ENCODE measurements at places on chromosomes 7 and 10. TPM values are rescaled to one million over a fixed set of nuclear protein-coding genes. Genes with fewer than 3 reads are reported as not detected.

DNA sequence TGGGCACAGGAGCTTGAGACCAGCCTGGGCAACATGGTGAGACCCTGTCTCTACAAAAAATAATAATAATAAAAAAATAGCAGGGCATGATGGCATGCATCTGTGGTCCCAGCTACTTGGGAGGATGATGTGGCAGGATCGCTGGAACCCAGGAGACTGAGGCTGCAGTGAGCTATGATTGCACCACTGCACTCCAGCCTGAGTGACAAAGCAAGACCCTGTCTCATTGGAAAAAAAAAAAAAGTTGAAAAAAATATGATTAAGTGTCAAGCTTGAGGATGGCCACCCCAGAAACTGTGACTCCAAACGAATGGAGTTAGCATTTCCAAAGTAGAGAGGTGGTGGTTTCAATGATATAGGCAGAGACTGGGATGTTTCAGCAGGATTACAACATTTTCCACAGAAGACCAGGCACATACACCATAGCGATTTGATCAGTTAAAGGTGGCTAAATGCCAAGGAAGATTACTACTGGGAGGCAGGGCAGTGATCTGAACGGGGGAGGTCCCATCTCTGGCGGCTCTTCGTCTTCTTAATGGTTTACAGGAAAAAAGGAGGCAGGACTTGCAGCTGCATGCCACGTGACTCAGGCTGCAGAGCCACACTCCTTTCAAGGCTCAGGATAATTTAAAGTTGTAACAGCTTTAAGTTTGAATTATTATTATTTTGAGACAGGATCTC, 250.6 kb upstream of the GALNT17 start:
- DNase-seq, result no peak

DNA sequence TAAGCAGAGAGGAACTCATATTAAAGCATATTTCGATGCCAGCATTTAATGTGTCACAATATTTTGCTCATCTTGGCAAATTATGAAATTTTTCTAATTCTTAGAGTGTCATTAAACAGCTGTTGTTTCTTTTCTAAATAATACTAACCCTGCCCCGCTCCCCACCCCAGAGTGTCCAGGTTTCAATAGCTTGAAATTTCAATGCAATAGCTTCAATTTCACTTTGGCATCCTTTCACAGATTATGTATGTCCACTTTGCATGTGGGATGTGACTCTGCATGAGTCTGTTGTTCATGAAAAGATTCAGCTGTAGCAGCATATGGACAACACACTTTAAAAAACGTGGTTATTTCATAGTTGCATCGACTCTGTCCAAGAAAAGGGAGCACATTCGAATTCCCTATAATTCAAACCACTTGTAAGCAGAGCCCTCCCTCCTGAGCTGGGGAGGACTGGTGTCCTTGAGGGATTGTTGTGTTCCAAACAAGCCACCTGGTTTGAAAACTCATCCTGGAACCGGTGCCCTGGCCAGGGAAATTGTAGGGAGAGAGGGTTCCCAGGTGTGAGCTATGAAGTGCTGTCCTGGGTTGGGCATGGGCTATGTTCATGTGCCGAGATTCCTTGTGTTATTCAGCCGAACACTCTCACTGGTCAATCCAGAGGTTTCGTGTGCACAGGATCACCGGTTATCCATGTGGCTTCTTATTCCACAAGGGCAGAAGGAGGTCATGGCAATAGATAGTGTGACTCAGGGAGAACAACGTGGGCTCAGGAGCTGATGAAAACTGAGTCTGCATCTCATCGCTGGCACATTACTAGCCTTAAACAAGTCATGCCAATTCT, 64.6 kb upstream of the CREB5 start:
- DNase-seq, result no peak

DNA sequence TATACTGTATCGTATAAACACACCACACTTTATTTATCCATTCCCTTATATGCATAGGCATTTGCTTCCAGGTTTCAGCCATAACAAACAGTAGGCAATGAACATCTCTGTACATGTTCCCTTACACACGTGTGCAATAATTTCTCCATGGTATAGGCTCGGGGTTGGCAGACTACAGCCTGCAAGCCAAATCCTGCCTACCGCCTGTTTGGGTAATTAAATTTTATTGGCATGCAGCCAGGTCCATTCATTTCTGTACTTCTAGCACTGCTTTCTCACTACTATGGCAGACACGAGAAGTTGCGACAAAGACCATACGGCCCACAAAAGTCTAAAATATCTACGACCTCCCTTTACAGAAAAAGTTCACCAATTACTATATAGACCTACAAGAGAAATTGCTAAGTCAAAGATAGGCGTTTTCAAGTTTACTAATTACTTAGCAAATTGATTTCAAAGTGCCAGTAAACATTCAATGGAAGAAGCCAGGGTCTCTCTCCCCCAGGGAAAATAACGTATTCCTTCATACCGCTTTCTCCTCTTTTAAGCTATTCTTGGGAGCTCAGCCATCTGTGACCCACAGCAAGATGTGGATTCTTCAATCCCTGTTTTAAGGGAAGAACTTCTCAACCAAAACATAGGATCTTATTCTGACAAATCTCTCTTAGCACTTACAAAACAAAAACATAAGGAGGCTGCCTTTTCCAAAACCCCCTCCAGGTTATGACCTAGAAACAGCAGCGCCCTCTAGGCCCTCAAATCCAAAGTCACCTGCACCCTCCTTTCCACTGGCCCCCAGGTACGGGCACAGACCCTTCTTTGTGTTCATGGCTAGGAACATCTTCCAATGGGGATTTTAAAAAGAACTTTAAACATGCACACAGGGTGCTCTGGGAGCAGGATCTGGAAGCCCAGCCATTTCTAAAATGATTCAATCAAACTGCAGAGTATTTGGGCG, 100.5 kb downstream of the FGFR2 start:
- no peak for DNase-seq

GRCh38 chr7:120344276-120344675, 71.3 kb downstream of the KCND2 start:
- no peak for DNase-seq

The MYOF gene
- 4.0 TPM for total RNA-seq

The MEOX2 gene
- 1.4 TPM for total RNA-seq

DNA sequence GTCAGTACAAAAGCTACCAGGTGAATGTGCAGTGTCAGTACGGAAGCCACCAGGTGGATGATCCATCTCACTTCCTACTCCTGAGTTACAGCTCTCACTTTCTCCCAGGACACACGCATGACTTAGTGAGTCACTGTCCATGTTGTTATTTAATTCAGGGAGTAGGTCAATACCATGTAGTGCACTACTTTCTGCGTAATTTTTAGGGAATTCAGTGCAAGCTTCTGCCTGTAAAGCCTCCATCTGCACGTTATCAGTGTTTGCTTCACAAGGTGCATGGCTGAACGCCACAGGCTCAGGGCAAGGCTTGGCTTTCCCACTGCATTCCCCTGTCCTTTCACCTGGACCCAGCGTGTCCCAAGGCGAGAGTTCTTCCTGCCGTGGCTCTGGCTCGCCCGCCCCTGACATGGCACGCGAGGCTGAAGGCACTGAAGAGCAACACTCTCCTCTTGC, 59.5 kb downstream of the LARP4B start:
- DNase-seq, result no peak

- no peak for DNase-seq
Measured at GRCh38 chr7:81138870-81139269, 220.0 kb upstream of the SEMA3C start.

DNA sequence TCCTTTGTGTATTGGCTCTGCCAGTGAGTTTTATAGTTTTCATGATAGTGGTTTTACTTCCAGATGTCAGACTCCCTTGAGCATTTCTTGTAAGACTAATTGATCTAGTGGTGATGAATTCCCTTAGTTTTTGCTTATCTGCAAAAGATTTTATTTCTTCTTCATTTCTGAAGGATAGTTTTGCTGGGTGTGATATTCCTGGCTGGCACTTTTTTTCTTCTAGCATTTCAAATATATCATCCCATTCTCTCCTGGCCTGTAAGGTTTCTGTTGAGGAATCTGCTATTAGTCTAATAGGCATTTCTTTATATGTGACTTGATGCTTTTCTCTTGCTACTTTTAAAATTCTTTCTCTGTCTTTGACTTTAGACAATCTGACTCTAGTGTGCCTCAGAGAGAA, 64.8 kb downstream of the SLC16A9 start:
- DNase-seq, result no peak

- DNase-seq, result no peak
Measured at GRCh38 chr7:29341156-29341555, 146.6 kb downstream of the CHN2 start.

DNA sequence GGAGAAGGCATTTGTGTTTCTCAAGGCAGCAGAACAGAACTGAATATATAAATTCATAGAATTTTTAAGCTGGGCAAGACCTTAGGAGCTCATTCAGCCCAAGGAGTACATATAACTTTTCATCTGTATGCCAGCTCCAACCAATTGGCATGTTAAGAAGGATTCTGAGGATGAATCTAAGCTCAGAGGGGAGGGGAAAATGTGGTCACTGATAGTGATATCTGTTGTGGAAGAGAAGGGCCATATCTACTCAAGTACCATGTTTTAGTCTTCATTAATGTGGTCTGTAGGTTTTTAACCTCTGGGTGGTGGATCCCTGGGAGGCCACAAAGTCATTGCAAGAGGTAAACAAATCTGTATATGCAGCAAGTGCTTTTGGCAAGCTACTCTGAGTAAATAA, 6.4 kb downstream of the CALD1 start:
- DNase-seq, result no peak

The ZNF655 gene
- 56.0 TPM for total RNA-seq

DNA sequence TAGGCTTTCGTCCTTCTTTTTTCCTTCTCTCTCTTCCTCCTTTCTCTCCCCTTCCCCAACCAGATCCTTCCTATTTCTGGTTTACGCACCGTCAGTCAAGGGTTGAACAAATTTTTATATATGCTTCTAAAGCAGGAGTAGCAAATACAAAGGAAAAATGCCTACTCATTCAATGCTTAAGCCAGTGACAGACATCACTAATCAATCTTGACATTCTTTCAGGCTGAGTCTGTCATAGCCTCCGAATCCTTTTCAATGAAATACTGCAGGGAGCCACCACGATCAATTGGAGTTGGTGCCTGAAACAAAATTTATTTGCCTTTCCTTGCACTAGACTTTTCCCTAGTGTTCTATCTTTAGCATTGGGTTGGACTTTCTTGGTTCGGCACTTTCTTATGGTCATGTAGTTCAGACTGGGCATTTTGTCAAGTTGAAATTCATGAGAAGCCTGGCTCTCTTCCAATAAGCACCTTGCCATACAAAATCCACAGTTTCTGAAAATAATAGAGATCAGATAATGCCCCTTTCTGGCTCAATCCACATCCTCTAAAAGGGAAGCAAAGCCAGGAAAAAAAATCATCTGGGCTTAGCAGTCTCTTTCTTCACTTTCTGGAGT, 239.5 kb upstream of the PLXNA4 start:
- DNase-seq, result no peak

The AOC1 gene
- total RNA-seq, result not detected

The LIPN gene
- total RNA-seq, result not detected

GRCh38 chr10:70669732-70670317, 2.5 kb upstream of the ADAMTS14 start:
- DNase-seq, result no peak

DNA sequence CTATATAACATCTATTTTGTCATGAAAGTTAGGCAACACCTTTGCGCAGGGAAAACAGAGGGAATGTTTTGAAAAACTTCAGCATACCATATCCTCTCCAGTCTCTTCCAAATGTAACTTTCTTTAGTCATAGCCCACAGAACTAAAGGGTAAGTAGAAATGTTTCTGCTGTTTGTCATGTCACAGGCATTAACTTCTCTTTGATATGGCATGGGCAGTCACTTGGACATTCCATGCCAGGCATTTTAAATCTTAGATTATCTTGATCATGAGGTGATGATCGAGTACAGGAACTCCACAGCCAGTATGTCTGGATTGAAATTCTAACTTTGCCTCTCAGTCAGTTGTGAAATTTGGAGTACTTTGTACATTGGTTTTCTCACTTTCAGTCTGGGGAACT, 27.5 kb upstream of the ETV1 start:
- no peak for DNase-seq

DNA sequence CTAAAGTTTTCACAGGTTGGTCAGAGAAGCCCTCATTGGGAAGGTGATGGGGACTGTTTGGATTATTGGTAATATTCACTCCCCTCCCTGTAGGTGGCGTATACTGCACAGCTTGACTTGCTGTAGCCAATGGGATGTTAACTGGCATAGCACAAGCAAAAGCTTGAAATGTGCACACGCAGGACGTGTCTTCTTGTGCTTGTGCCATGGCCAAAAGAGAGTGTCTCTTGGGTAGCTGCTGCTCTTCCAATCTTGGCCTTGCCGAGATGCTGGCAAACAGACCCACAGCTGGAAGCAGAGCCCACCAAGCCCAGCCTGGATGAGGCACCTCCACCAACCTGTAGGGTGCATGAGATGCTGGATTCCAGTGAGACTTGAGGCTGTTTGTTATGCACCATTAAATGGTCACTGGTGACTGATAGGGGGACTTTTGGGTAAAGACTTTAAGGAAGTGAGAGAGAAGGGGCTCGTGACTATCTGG, 266.0 kb downstream of the GRID1 start:
- DNase-seq, result no peak

DNA sequence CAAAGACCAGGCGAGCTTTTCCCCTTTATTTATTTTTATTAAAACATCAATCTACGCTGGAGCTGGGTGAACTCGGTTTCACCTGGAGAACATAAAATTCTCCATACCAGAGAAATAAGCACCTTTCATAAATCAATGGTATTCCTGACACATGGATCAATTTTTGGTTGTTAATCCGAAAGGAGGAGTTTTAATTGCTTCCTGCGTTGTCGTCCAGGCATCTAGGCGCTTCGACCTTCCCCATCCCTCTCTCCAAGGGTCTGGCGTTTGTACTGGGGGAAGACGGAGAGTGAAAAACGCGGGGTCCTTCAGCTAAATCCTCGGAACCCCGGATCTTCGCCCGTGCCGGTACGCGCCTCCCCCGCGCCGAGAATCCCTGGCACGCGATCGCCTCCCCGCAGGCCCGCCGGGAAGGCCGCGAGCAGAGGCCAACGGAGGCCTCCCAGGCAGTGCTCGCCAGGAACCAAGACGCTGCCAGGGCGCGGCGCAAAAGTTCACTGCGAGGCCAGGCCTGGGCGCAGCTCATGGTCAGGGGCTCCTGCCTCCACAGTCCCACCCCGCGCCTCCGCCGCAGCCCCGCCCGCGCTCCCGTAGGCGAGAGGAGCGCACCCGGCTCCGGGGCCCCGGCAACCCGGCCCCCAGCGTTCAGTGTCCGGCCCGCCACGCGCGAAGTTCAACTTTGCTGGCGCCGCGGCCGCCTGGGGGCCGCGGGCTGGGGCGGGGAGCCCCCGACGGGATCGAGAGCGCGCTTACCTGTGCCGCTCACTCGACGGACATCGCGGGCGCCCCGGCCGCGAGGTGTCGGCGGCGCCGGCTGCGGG, 8.3 kb upstream of the EBF3 start:
- no peak for DNase-seq

- no peak for DNase-seq
Measured at GRCh38 chr10:24579906-24580305, 143.8 kb downstream of the ARHGAP21 start.

The SPDYE2 gene
- total RNA-seq, result not detected

The SPDYE5 gene
- not detected for total RNA-seq

- no peak for DNase-seq
Measured at GRCh38 chr7:4076701-4077294, 605.3 kb upstream of the FOXK1 start.

Measured in neural crest cell (in vitro differentiated cells).